ENCODE measurements at places on chromosomes 12 and 14.

DNA sequence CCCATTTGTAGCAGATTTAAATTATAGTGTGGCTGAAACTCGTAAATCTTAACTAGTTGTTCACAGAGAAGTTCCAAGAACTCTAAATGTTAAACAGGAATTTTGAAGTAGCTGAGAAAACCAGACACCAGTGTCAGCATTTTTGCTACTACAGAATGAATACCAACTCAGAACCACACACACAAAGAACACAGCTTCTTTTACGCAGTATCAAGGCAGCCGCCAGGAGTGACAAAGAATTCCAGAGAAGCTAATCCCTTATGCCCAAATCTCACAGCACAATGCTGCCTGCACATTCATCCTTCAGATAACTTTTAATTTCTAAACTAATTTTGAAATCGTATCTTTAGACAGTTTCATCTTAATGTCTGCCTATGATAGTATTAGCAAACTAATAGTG, 37.4 kb downstream of the SLC6A15 start:
- no peak for DNase-seq

DNA sequence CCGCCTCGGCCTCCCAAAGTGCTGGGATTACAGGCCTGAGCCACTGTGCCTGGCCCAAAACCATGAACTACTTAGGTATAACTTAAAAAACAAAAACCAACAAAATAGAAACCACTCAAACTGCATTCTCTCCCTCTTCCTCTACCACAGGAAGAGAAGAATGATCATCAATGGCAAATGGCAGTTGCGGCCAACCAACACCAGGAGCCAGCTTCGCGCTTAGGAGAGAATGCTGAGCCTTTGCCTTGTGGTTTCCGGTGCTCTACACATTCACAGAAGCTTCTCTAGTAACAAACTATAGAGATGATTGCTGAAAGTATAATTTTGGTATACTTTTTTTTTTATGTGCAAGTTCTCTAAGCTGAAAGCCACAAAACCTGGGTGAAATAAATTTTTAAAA, 17.1 kb downstream of the CATSPERB start:
- no peak for DNase-seq

- DNase-seq = no peak
These were observed 650.1 kb upstream of the USP15 start for GRCh38 chr12:61610143-61610542.

GRCh38 chr12:70603044-70603443, 34.2 kb downstream of the PTPRB start:
- DNase-seq = peak; percentile 47

DNA sequence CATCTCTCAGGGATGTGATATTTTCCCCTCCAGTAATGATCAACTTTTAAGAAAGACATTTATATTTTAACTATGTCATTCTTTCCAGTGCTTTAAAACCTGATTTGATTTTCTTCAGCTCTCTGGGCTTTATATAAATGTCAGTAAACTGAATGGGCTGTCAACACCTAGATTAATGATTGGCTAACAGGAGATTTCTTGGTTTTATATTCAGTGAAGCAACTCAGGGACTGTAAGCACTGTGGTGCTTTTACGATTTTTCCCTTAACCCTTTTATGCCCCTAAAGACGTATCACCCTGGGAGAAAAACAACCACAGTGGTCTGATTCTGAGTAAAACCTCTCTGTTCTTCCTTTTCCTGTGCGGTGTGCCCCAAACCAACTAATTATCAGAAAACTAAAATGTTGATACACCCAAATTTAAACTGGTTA, 38.0 kb downstream of the PTGER2 start:
- DNase-seq = peak; percentile 82

DNA sequence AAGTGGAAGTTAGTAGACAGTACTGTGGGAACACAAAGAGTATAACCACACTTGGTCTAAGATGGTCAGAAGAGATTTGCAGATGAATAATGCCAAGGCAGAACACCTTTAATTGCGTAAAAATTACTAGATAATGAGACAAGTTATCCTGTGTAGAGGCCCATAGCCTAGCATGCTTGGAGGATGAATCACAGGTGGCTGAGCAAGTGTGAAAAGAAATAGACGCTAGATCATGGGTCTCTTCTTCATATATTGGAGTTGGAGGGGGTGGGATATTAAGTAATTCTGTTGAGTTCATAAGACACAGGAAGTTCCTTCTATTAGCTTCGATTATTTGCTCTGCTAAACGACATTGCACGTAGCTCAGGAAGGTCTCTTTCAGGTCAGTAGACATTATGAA, 454.3 kb upstream of the LMO3 start:
- DNase-seq = no peak

Measured in fibroblast of skin of right quadriceps (primary cell).